Activated CD4-positive, alpha-beta T cell treated with anti-CD3 and anti-CD28 coated beads, Interleukin-2, amount 10 ng/mL, durations not matched to agents 24 days and 14 days (primary cell): ENCODE measurements at places on chromosomes 6 and 20. TPM values are rescaled to one million over a fixed set of nuclear protein-coding genes. Genes with fewer than 3 reads are reported as not detected.
A peak's percentile ranks its signal among the peaks of the same experiment; 100 is the strongest.

DNA sequence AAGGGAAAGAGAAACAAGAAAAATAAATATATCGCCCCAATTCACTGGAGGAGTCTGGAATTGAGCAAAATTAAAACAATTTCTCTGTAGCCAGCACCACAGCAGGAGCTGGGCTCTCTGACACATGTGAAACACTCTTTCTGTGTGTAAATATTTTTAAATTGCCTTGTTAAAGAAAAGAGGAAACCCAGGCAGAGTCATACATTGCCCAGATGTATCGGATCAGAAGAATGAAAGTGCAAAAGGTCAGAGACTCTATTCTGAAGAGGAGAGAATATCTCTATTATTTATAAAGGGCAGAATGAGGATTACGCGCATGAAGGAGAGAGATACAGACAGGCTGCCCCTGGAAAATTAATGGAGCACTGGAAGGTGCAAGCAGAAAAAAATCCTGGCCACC lies 127.0 kb upstream of the MAN1A1 start:
- no peaks in the 10 kb centered on the region for H3K4me1 ChIP-seq
- no peak for DNase-seq
- H3K27me3 ChIP-seq: peaks cover 27% of the 10 kb centered on the region
- no peak overlapping the region for H3K27ac ChIP-seq
- H3K4me3 ChIP-seq: no peak overlapping the region
- H3K36me3 ChIP-seq: no peaks in the 10 kb centered on the region

- peaks cover 6% of the 10 kb centered on the region for H3K27me3 ChIP-seq
- no peak overlapping the region for H3K27ac ChIP-seq
- H3K4me1 ChIP-seq: no peaks in the 10 kb centered on the region
- no peak overlapping the region for H3K4me3 ChIP-seq
- no peaks in the 10 kb centered on the region for H3K36me3 ChIP-seq
These were observed 47.4 kb downstream of the CYP39A1 start for GRCh38 chr6:46605091-46605797.

GRCh38 chr6:144150710-144151657 lies 667 bp downstream of the STX11 start:
- peak; percentile 89 for DNase-seq
- no peaks in the 10 kb centered on the region for H3K27me3 ChIP-seq
- peaks cover 46% of the 10 kb centered on the region for H3K4me1 ChIP-seq
- peaks cover 30% of the 10 kb centered on the region for H3K36me3 ChIP-seq

DNA sequence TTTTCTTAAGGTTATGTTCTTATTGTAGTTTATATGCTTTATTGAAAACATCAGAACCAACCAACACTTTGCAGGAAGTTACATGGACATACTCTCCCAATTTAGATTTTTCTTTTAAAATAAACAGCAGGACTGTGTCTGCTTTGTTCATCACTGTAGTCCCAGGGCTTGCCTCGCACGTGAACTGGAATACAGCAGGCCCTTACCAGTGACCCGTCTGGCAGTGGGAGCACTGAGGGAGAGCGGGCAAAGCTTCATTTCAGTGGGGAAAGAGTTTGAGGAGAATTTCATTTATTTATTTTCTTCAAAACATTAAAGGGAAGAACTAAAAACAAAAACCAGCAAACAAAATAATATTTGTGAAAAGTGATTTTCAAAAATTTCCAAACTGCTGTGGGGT lies 230.8 kb downstream of the PAX1 start:
- no peaks in the 10 kb centered on the region for H3K36me3 ChIP-seq
- H3K4me3 ChIP-seq: no peak overlapping the region
- no peaks in the 10 kb centered on the region for H3K27me3 ChIP-seq
- H3K4me1 ChIP-seq: no peaks in the 10 kb centered on the region

DNA sequence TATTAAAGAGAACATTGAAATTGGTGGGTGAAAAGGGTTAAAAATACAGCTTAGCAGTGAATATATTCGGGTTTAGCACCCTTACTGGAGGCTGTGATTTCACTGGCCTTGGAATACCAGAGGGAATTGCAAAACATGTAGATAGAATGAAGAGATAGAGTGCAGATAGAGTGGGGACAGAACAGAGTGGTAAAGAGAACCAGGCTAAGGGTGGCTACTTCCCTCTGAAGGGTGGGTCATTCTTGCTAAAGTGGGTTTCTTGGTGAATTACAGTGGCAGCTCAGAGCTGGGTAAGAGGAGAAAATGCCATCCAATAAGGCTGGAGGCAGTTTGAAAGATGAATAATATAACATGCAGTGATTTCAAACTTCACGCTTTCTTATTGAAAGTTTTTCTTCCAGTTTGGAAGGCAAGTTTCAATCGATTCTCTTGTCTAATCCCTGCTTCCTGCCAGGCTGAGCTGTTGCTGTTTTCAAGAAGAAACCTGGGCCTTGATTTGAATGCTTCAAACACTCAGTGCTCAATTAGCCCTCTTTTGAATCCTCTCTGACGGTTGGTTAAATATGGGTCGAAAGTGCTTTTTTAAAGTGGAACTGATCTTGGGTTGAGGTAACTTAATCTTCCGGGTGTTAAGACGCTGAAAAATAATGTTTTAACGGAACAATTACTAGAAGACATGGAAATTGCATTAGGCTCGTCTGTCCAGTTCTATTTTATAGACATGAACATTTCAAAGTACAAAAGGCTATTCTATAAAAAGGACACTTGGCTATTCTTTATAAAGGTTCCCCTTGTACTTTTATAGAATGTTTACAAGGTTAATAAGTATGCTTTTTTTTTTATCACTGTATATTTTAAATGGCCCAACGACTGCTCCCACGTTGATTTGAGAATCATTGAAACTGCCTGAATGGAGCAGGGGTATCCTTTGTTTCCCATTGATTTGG lies 203.3 kb downstream of the BCAS1 start:
- peak overlapping the region; percentile 68 for H3K4me3 ChIP-seq
- peak; percentile 74 for DNase-seq
- no peaks in the 10 kb centered on the region for H3K27me3 ChIP-seq
- no peaks in the 10 kb centered on the region for H3K36me3 ChIP-seq
- H3K27ac ChIP-seq: peak overlapping the region; percentile 91

DNA sequence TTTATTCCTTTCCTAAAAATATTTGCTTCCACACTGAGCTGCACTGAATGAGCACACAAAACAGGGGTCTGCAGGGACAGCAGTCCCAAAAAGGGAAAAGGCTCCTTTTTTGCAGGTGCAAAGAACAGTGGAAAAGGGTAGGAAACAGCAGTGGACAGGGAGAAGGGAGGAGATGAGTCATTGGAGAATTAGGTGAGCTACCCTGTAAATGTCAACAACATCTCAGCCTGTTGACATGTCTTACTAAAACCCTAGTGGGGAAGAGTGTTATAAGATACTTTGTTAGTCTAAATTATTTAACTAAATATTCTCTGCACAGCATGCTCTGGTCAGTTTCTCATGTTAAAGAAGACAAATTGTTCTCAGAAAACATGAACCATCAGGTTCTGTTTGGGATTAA lies 151.5 kb upstream of the FBXL4 start:
- no peaks in the 10 kb centered on the region for H3K4me1 ChIP-seq
- no peak overlapping the region for H3K27ac ChIP-seq
- H3K4me3 ChIP-seq: no peak overlapping the region
- H3K36me3 ChIP-seq: no peaks in the 10 kb centered on the region
- peaks cover 17% of the 10 kb centered on the region for H3K27me3 ChIP-seq

GTF2H4 gene
- 58.7 and 60.3 TPM in 2 replicates for total RNA-seq

OR2J2 gene
- total RNA-seq: not detected in 2 replicates
